Amygdala (tissue), 56 donors: ENCODE measurements at places on chromosomes 13 and 19.

DNA sequence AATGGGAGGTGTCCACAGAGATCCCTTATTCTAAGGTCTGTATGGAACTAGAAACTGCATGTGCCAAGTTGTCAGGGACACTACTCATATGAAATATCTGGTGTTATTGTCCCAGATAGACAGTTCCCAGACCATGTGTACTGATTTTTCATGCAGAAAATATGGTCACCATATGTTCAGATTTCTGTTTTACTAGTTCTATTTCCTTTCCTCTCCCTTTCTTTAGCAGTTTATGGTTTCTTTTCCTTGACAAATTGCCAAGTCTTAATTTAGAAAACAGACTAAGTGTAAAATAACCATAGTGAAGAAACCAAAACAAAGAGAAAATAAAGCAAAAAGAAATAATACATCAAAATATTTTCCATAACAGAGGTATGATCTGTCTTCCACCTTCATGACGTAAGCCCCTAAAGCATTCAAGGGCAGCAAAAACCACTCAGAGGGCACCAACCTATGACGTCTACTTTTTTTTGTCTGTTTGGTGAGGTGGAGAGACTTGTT is 248.5 kb downstream of the KCTD12 start:
- DNase-seq, result no peak

GRCh38 chr13:22161871-22162270 is 491.0 kb downstream of the FGF9 start:
- no peak for DNase-seq

GRCh38 chr19:53870485-53870844 is 2.8 kb downstream of the MYADM start:
- DNase-seq, result no peak

DNA sequence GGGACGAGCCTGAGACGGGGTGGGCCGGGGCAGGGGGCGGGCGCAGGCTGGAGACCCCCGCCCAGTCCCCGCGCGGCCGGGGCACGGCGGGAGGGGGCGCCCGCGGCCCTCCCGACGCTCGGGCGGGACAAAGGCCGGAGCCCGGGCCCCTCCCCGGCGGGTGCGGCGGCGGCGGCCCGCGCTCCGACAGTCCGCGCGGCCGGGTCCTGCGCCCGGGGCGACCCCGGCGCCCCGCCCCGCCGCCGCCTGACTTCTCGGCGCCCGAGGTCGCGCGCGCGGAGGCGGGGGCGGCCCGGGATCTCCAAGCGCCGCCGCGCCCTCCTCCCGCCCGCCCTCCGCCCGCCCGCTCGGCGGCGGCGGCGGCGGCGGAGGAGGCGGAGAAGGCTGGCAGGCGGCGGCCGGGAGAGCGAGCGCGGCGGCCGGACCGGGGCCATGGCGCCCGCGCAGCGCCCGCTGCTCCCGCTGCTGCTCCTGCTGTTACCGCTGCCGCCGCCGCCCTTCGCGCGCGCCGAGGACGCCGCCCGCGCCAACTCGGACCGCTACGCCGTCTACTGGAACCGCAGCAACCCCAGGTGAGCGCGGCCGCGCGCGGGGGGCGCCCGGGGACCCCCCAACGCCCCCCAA is at the start of gene EFNA2:
EFNA2 (plus strand) TSS at position 137 of the 624 bp plus-strand sequence; CDS start at position 433, 296 bp downstream.
- DNase-seq, result no peak

DNA sequence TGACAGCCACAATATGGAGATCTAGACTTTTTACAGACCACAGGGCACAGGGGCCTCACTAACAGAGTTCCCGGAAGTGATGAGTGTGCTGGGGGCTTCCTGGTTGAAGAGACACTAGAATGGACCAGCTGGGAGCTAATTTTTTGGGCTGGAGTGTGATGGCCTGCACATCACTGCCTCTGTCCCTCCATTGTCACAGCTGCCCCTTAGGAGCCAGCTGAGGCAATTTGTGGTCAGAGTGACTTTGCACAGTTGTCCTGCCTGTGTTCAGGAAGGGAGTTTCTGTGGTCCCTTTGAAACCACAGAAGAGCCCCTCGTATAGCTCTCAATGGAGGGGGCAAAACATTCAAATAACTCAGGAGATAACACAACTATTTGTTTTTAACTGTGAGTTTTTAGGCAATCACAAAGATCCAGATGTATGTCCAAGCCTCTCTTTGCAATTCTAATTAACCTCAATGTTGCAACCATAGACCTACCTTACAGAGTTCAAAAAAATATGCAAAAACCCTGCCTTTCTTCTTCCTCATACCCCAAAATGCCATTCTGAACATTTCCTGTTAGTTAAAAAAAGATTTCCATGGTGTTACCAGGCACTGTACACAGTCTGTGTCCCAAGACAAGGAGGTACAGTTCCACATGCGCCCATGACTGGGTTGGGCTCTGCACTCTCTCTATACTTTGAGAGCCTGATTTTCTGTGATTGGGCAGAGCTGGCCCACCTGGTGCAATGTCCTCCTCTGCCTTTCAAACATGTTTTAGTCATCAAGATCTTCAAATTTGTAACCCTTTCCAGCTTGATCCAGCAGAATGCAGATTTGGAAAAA is 2.4 kb downstream of the ALOX5AP start:
- DNase-seq, result no peak
